ENCODE measurements at places on chromosomes 7 and 10. TPM values are rescaled to one million over a fixed set of nuclear protein-coding genes. Genes with fewer than 3 reads are reported as not detected.
A peak's percentile ranks its signal among the peaks of the same experiment; 100 is the strongest.

HABP2 gene
- total RNA-seq, result not detected

WDR86 gene
- not detected for total RNA-seq

SLC39A12 gene
- not detected for total RNA-seq

PILRA gene
- total RNA-seq, result 5.4 TPM

CRHR2 gene
- total RNA-seq, result 0.52 TPM

HPS6 gene
- 20.2 TPM for total RNA-seq

GRB10 gene
- total RNA-seq, result 40.6 TPM

GPR26 gene
- not detected for total RNA-seq

SYT15 gene
- 0.36 TPM for total RNA-seq

DNA2 gene
- total RNA-seq, result 1.0 TPM

GPER1 gene
- 0.92 TPM for total RNA-seq

IDI2 gene
- total RNA-seq, result 43.7 TPM

DNA sequence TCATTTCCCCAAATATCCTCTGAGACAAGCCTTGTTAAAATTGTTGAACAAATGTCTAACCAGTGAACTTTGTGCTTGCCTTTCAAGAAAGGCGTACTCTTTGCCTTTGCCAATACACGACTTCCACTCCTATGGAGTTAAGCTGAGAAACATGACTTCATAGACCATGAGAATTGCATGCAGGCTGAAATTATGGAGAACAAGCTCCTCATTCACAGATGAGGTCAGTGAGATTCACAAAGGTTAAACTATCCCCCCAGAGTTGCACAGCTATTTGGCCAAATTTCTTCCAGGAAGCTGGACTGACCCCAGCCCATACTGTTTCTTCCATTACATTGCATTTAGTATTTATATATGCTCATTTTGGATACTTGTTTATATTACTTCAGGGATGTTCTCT is 221.4 kb upstream of the SEMA3C start:
- no peak overlapping the region for H3K4me3 ChIP-seq
- DNase-seq, result no peak

GRCh38 chr10:114767101-114767985 is 54.2 kb upstream of the FHIP2A start:
- peak overlapping the region; percentile 72 for H3K4me3 ChIP-seq
- peak overlapping the region; percentile 47 for H3K27ac ChIP-seq
- peaks cover 13% of the 10 kb centered on the region for H3K4me1 ChIP-seq
- H3K27me3 ChIP-seq, result peaks cover 7% of the 10 kb centered on the region

DNA sequence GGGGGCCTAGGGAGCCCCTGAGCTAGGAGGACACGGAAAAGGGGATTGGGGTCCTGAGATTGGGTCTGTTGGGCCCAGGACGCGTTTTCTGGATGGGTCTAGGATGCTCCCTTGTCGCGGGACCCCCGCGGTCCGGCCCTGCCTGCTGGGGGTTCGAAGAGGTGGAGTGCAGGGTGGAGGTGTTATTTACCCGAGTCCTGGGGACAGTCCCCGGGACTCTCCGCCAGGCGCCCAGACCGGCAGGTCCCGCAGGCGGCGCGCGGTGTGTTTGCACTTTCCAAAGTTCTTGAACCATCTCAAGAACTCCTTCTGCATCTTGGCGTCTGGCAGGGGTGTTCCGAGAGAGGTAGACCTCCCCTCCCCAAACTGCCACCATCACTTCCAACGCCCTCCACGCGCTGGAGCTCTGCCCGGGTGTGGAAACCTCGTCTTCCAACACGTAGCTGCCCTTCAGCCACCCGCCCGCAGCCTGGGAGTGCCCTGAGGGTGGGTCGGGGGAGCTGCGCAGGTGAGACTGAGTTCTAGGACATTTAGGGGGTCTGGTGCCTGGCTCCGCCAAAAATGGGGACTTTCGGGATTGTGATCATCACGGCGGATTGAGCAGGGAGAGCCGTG is 569 bp downstream of the CAV1 start:
- H3K27ac ChIP-seq, result peak overlapping the region; percentile 82
- peak overlapping the region; percentile 61 for H3K4me3 ChIP-seq
- H3K4me1 ChIP-seq, result peaks cover 14% of the 10 kb centered on the region
- H3K27me3 ChIP-seq, result no peaks in the 10 kb centered on the region
- no peak for DNase-seq

DNA sequence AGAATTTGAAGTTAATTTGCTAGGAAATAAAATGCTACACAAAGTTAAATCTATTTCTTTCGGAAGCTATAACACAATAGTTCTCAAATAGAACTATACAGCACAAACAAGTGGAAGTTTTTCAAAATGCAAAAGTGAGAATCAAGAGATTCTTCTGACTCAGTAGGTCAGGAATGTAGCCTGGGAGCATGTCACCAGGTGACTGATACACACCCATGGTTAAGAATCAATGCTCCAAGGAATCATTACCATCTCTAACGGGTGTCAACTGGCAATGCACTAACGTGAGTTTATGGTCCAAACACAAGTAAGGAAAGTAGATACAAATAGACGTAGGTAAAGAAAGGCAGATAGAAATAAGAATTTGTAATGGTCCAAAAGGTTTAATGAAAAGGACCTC is 170.5 kb downstream of the SRPK2 start:
- no peaks in the 10 kb centered on the region for H3K27me3 ChIP-seq
- H3K27ac ChIP-seq, result no peak overlapping the region
- no peaks in the 10 kb centered on the region for H3K36me3 ChIP-seq
- no peak overlapping the region for H3K4me3 ChIP-seq

GRCh38 chr10:44831581-44831980 is 79.6 kb upstream of the TMEM72 start:
- no peaks in the 10 kb centered on the region for H3K36me3 ChIP-seq
- H3K27me3 ChIP-seq, result no peaks in the 10 kb centered on the region
- H3K4me3 ChIP-seq, result no peak overlapping the region
- DNase-seq, result no peak
- no peak overlapping the region for H3K27ac ChIP-seq
- no peaks in the 10 kb centered on the region for H3K4me1 ChIP-seq

- peaks cover 40% of the 10 kb centered on the region for H3K4me1 ChIP-seq
- peak overlapping the region; percentile 99 for H3K27ac ChIP-seq
- no peaks in the 10 kb centered on the region for H3K27me3 ChIP-seq
- H3K4me3 ChIP-seq, result no peak overlapping the region
- DNase-seq, result no peak
These were observed 3.2 kb downstream of the PSMG3 start for GRCh38 chr7:1566687-1567048.

- peaks cover 9% of the 10 kb centered on the region for H3K4me1 ChIP-seq
- H3K36me3 ChIP-seq, result no peaks in the 10 kb centered on the region
- H3K4me3 ChIP-seq, result no peak overlapping the region
- H3K27ac ChIP-seq, result no peak overlapping the region
- DNase-seq, result no peak
These were observed 165.7 kb downstream of the PARD3 start for GRCh38 chr10:34649385-34649784.

DNA sequence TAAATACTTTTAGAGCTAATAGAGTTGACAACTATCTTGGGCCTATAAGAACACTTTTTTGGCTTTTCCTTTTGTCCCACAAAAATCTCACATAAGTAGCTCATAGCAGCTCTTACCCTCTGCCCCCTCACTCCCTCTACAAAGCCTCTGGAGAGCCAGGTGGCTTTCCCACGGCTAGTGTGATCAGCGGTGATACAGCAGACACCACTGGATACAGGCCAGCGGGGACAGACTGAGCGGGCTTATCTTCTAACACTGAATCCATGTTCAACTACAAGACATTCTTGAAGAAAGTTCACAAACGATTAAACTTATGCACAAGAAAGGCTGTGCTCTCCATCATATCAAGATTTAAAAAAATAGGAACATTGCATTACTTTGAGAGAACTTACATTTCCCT is 377.2 kb downstream of the PARD3 start:
- no peak overlapping the region for H3K4me3 ChIP-seq
- peak overlapping the region; percentile 75 for H3K27ac ChIP-seq
- no peak for DNase-seq

DNA sequence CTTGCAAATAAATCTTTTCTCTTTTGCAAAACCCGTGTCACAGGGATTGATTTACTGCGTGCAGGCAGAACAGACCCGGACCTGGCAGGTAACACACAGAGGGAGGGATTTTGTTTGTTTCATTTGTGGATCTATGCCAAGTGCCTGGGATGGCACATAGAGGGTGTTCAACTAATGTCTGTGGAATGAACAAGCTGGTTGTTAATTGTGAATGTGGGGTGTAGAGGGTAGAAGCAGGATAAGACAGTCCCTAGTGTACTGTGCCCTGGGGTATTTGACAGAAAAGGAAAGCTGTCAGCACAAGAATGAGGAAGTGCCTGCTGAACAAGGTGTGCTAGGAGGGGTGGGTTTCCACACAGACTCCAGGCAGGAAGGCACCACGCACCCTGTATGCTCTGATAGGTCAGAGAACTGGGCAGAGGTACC is 331.8 kb downstream of the CALN1 start:
- DNase-seq, result no peak
- no peak overlapping the region for H3K4me3 ChIP-seq
- H3K36me3 ChIP-seq, result no peaks in the 10 kb centered on the region
- H3K4me1 ChIP-seq, result no peaks in the 10 kb centered on the region
- no peaks in the 10 kb centered on the region for H3K27me3 ChIP-seq

GRCh38 chr10:51092402-51092801 is 18.1 kb downstream of the PRKG1 start:
- no peaks in the 10 kb centered on the region for H3K36me3 ChIP-seq
- no peaks in the 10 kb centered on the region for H3K27me3 ChIP-seq
- peaks cover 19% of the 10 kb centered on the region for H3K4me1 ChIP-seq
- H3K27ac ChIP-seq, result no peak overlapping the region
- no peak overlapping the region for H3K4me3 ChIP-seq

DNA sequence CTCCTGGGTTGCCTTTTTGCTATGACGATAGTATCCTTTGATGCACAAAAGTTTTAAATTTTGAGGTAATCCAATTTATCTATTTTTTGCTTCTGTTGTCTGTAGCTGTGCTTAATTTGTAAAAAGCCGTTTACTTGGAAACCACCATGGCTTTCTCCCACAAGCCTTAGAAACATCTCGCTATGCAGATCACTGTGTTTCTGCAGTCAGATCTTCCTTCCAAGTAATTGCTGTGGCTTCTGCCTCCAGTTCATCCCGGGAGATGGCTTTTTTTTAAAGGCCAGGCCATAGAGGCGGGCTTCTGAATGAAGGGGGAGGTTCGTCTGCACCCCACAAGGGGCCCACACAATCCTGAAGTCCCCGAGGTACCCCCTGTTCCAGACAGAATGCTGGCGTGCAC is 48.3 kb upstream of the OCM2 start:
- H3K27me3 ChIP-seq, result no peaks in the 10 kb centered on the region
- DNase-seq, result no peak
- no peak overlapping the region for H3K4me3 ChIP-seq
- H3K36me3 ChIP-seq, result no peaks in the 10 kb centered on the region

DNA sequence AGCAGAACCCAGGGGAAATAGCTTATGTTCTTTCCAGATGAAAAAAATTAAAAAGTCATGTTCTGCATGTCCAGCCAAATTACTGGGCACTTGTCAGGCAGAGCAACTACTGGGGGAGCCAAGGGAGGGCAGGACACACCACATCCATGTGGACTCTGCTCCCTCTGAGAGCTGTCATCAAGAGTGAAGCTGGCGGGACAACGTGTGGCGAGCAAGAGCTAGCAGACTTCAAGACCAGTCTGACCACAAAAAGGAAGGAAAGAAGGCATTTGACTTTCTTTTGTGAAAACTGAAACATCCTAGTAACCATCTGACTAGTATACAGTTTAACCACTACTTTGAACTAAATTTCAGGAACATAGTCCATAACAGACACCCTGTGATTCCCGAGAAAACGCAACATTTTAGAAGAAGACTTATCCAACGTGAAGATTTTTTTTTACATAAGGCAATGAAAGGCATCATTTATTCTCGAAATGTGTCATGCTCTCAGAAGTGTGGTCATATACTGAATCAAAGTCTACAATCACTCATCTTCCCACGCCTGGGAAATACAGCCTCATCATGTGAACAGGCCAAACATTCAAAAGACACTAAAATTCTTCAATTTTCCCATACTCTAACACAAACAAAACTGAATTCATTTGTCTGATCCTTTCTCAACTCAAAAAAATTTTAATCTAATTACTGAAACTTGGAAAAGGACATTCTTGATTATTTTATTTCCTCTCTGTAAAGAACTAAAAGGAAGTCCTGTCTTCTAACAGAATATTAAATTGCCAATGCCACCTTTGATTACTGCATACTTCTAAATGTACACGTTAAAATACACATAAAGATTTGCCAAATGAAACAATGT is 15.5 kb downstream of the CYTH3 start:
- DNase-seq, result peak; percentile 30
- peaks cover 45% of the 10 kb centered on the region for H3K4me1 ChIP-seq
- H3K36me3 ChIP-seq, result no peaks in the 10 kb centered on the region
- H3K4me3 ChIP-seq, result no peak overlapping the region
- H3K27me3 ChIP-seq, result no peaks in the 10 kb centered on the region
